ENCODE measurements at places on chromosomes 6 and 20. TPM values are rescaled to one million over a fixed set of nuclear protein-coding genes. Genes with fewer than 3 reads are reported as not detected.

The ZC3H12D gene
- 0.07 TPM for total RNA-seq

GRCh38 chr6:150846641-150847040 lies 18.9 kb upstream of the MTHFD1L start:
- H3K27me3 ChIP-seq, result no peaks in the 10 kb centered on the region
- no peaks in the 10 kb centered on the region for H3K36me3 ChIP-seq
- no peak overlapping the region for H3K4me3 ChIP-seq
- H3K4me1 ChIP-seq, result no peaks in the 10 kb centered on the region
- H3K27ac ChIP-seq, result no peak overlapping the region

- H3K27ac ChIP-seq, result no peak overlapping the region
- no peak for DNase-seq
- no peaks in the 10 kb centered on the region for H3K36me3 ChIP-seq
These were observed 87.0 kb downstream of the SGK1 start for GRCh38 chr6:134230940-134231339.

- H3K4me1 ChIP-seq, result no peaks in the 10 kb centered on the region
- H3K4me3 ChIP-seq, result no peak overlapping the region
- DNase-seq, result no peak
- no peak overlapping the region for H3K27ac ChIP-seq
- H3K36me3 ChIP-seq, result no peaks in the 10 kb centered on the region
These were observed 9.9 kb upstream of the NCOA5 start for GRCh38 chr20:46099491-46100287.

- peaks cover 7% of the 10 kb centered on the region for H3K36me3 ChIP-seq
- no peak overlapping the region for H3K27ac ChIP-seq
- no peaks in the 10 kb centered on the region for H3K4me1 ChIP-seq
- H3K4me3 ChIP-seq, result no peak overlapping the region
These were observed 1.2 kb upstream of the HDDC2 start for GRCh38 chr6:125302840-125303511.

- no peak overlapping the region for H3K27ac ChIP-seq
- DNase-seq, result no peak
- H3K27me3 ChIP-seq, result no peaks in the 10 kb centered on the region
- no peaks in the 10 kb centered on the region for H3K4me1 ChIP-seq
- H3K36me3 ChIP-seq, result no peaks in the 10 kb centered on the region
- no peak overlapping the region for H3K4me3 ChIP-seq
These were observed 28.7 kb downstream of the GRIK2 start for GRCh38 chr6:101422251-101422650.

DNA sequence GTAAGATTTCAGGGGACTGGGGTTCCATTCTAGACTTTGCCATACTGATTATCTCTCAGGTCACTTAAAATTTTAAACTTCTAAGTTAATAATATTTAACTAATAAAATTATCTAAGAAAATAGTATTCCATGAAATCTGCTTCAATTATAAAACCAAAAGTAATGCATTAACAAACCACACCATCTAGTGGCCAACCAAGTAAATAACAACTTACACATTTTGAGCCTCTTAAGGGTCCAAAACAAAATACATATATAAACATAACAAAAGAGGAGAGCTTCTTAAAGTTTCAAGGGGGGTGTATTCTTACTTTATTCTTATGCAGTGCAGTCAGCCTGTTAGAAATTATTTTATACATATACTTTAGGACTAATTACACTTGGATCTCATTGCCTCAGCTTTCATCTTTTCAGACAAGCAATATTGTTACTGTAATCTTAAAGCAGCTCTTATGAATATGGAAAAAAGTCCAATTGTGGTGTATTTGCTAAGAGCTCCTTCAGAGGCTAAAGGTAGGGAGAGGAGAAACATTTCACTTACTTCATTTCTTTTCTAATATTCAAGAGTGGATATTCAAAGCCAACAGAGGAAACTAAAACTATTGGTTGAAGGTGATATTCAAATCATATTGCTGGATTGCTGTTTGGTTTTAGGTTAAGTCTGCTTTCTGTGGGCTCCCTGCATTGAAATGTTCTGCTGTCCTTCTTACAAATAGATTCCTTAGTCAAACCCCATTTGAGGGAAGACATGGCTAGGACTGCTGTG lies 199.7 kb upstream of the SIM1 start:
- no peaks in the 10 kb centered on the region for H3K4me1 ChIP-seq
- no peaks in the 10 kb centered on the region for H3K36me3 ChIP-seq
- DNase-seq, result no peak
- H3K4me3 ChIP-seq, result no peak overlapping the region
- no peaks in the 10 kb centered on the region for H3K27me3 ChIP-seq

DNA sequence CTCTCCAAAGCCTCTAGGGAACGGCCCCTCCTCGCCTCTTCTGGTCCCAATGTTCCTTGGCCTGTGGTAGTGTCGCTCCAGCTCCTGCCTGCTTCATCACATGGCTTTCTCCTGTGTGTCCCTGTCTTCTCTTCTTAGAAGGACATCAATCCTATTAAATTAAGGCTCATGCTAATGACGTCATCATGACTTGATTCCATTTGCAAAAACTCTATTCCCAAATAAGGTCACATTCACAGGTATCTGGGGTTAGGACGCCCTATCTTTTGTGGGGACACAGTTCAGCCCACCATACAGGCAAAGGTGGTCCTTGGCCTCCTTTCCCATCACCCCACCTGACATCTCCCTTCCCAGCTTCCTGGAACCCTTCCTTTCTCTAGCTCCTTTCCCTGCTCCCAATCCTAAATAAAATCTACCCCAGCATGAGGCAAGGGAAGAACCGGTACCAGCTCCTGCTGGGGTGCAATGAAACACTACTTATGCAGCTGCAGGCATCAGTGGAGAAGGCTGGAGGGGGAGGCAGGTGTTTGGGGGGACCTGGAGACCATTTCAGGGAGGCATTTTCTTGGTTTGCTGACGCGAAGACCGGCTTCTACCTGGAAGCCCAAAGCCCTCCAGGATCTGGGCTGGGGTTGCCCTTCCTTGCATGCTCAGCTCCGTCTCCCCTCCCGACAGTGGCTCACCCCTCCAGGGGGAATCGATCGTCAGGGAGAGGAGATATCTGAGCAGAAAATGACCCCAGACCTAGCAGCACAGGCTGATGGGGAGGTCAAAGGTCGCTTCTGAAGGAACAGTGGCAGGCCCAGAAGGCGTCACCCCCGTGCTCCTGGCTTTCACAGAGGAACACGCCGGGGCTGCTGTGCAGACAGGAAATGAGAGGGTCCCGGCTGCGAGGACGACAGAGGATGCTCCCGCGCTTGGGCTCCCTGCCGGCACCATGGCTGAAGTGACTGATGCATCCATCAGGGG lies 71.7 kb upstream of the QKI start:
- H3K36me3 ChIP-seq, result no peaks in the 10 kb centered on the region
- H3K4me3 ChIP-seq, result no peak overlapping the region
- no peak overlapping the region for H3K27ac ChIP-seq
- no peak for DNase-seq
- peaks cover 2% of the 10 kb centered on the region for H3K27me3 ChIP-seq
- H3K4me1 ChIP-seq, result peaks cover 13% of the 10 kb centered on the region

- no peaks in the 10 kb centered on the region for H3K36me3 ChIP-seq
- no peak overlapping the region for H3K27ac ChIP-seq
- H3K4me3 ChIP-seq, result no peak overlapping the region
These were observed 1108.1 kb downstream of the GRIK2 start for GRCh38 chr6:102501615-102502014.

DNA sequence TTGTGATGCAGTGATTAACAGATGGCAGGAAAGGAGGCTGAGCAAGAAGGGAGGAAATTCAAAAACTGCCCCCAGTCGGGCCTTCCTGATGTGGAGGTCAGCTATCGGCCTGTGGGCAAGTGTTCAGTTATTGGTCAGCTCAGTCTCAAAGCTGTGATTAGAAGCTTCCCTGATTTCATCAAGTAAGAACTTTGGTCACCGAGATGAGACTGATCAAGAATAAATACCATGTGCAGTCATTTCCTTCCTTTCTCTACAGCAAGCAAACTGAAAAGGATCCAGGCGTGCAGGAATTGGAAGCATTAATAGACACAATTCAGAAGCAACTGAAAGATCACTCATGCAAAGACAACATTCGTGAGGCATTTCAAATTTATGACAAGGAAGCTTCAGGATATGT lies 69.7 kb downstream of the EFHC1 start:
- H3K4me1 ChIP-seq, result no peaks in the 10 kb centered on the region
- no peak overlapping the region for H3K4me3 ChIP-seq
- H3K27ac ChIP-seq, result no peak overlapping the region
- no peaks in the 10 kb centered on the region for H3K36me3 ChIP-seq
- H3K27me3 ChIP-seq, result no peaks in the 10 kb centered on the region

- no peak overlapping the region for H3K27ac ChIP-seq
- DNase-seq, result no peak
- no peak overlapping the region for H3K4me3 ChIP-seq
- H3K27me3 ChIP-seq, result no peaks in the 10 kb centered on the region
- H3K4me1 ChIP-seq, result no peaks in the 10 kb centered on the region
- H3K36me3 ChIP-seq, result no peaks in the 10 kb centered on the region
These were observed 170.2 kb downstream of the HAO1 start for GRCh38 chr20:7770046-7770445.

- no peaks in the 10 kb centered on the region for H3K36me3 ChIP-seq
- H3K27ac ChIP-seq, result no peak overlapping the region
- H3K4me3 ChIP-seq, result no peak overlapping the region
- no peaks in the 10 kb centered on the region for H3K4me1 ChIP-seq
- H3K27me3 ChIP-seq, result no peaks in the 10 kb centered on the region
These were observed 63.5 kb downstream of the TBXT start for GRCh38 chr6:166104107-166104506.

The ECT2L gene
- not detected for total RNA-seq

The ADGRB3 gene
- total RNA-seq, result 1.2 TPM

- no peaks in the 10 kb centered on the region for H3K27me3 ChIP-seq
- no peak overlapping the region for H3K4me3 ChIP-seq
- H3K36me3 ChIP-seq, result no peaks in the 10 kb centered on the region
- no peaks in the 10 kb centered on the region for H3K4me1 ChIP-seq
- H3K27ac ChIP-seq, result no peak overlapping the region
These were observed 91.9 kb downstream of the FLRT3 start for GRCh38 chr20:14245368-14245970.

DNA sequence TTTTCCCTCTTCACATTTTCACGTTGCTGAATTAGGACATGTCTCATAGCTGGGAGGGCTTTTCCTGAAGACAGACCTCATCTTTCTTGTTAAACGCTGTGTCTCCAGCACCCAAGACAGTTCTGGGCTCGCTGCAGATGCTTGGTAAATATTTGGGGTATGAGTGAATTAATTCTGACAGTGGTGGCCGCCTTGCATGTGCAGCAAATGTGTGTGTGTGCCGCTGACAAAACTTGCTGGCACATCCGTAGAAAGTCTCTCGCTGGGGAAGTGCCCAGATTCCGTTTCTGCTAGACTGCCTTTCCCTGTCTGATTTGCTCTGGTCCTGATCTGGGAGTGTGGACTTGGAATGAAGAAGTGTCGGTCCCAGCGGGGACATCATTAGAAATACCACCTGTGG lies 48.2 kb upstream of the ZNFX1 start:
- no peak overlapping the region for H3K27ac ChIP-seq
- no peaks in the 10 kb centered on the region for H3K4me1 ChIP-seq
- H3K4me3 ChIP-seq, result no peak overlapping the region
- H3K27me3 ChIP-seq, result no peaks in the 10 kb centered on the region
- H3K36me3 ChIP-seq, result no peaks in the 10 kb centered on the region

The GOPC gene
- 19.1 TPM for total RNA-seq

DNA sequence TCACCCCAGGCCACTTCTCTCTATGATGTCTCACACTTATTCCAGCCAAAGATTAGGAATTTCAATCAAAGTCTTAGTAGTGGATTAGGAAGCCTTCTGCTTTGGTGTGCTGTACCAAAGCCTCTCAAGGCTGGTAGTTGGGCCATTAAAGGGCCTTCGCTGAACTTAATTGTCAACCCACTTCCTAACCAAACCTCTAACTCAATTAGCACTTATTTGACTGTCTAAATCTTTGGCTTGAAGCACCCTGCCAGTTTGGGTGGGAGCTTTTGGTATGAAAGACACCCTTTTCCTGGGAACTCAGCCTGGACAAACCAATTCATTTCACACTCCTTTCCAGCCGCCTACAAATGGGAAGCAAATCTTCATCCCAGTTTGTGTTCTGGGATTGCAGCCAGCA lies 81.5 kb downstream of the BMP2 start:
- 0 out of 2 replicates have a peak, but pooled peaks cover 2% of the 10 kb centered on the region for H3K4me1 ChIP-seq
- H3K27me3 ChIP-seq, result no peaks in the 10 kb centered on the region
- H3K36me3 ChIP-seq, result no peaks in the 10 kb centered on the region
- no peak overlapping the region for H3K27ac ChIP-seq
- H3K4me3 ChIP-seq, result no peak overlapping the region

DNA sequence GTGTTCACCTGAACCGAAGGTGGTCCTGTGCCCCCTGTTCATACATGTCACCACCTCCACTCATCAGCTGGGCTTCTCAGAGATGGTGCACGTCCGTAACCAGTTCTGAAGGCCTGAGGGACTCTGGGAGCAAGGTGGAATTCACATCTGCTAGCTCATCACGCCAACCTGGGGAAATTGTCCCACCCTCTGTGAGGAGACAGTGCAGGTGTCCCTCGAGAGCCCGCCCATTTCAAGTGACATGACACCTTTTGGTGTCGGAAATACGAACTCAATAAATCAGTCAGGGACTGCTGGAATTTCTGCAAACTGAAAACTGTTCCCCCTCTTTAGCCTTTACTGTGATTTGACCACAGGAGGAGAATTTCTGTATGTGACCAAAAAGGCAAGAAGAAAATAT lies 99.4 kb downstream of the SYNDIG1 start:
- no peaks in the 10 kb centered on the region for H3K4me1 ChIP-seq
- no peak overlapping the region for H3K4me3 ChIP-seq
- H3K27ac ChIP-seq, result no peak overlapping the region
- H3K27me3 ChIP-seq, result no peaks in the 10 kb centered on the region

DNA sequence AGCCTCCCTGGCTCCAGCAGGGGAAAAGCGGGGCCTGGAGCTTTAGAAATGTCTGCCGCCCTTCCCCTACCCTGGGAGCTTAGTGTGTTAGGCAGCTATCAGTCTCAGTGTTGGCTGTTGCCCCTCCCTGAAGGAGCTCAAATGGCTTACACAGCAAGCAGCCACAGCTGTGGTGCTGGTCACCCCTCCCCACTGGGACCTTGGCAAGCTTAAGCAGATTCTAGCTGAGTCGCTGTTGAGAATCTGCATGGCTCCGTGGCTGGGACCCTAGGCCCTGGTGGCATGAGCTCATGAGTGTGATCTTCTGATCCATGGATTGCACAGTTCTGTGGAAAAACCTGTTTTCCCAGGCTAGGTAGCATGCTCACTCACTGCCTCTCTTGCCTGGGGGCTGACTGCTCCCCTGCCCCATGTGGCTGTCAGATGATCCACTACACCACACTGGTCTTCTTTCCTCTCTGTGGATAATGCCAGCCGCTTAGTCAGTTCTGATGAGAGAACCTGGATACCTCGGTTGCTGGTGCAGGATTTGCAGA lies 714.0 kb downstream of the MAFB start:
- DNase-seq, result no peak
- H3K36me3 ChIP-seq, result no peaks in the 10 kb centered on the region
- H3K27ac ChIP-seq, result no peak overlapping the region
- H3K27me3 ChIP-seq, result no peaks in the 10 kb centered on the region
- no peaks in the 10 kb centered on the region for H3K4me1 ChIP-seq
- H3K4me3 ChIP-seq, result no peak overlapping the region

Measured in H1 (cell line).